CD4-positive, alpha-beta T cell treated with Interferon alpha-2 for 1 hour (primary cell): ENCODE measurements at places on chromosomes 4 and X.

DNA sequence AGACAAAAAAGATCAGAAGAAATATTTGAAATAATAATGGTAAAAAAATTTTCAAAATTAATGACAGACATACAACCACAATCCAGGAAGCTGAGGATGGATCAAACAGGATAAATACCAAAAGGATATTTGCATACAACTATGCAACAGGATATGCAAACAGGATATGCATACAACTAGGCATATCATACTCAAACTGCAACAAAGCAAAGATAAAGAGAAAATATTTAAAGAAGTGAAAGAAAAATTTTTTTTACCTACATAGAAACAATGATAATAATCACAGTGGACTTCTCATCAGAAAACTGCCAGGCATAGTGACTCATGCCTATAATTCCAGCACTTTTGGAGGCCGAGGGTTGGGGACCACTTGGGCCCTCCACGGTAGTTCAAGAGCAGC is 11.3 kb upstream of the DHX15 start:
- no peak for DNase-seq

DNA sequence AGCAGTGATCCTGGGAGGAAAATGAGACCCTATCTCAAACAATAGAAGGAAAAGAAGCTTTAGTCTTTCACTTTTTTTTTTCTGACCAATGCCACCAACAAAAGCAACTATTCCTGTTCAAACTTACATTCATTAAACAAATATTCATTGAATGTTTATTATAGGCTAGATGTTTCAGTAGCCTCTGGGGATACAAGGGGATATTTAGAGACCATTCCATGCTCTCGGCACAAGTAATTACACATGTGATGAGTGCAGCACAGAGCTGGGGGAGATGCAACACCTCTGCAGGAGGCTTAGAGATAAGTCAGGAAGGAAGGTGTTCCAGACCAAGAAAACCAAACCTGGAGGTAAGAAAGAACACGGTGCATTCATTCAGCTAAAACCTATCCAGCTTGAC is 68.3 kb downstream of the PALLD start:
- DNase-seq, result no peak

GRCh38 chrX:100593581-100593980 is 8.8 kb downstream of the TNMD start:
- DNase-seq, result no peak

GRCh38 chrX:129754056-129755024 is 15.6 kb downstream of the XPNPEP2 start:
- no peak for DNase-seq

- DNase-seq, result no peak
Measured at GRCh38 chrX:24027985-24028384, 999 bp upstream of the KLHL15 start.

DNA sequence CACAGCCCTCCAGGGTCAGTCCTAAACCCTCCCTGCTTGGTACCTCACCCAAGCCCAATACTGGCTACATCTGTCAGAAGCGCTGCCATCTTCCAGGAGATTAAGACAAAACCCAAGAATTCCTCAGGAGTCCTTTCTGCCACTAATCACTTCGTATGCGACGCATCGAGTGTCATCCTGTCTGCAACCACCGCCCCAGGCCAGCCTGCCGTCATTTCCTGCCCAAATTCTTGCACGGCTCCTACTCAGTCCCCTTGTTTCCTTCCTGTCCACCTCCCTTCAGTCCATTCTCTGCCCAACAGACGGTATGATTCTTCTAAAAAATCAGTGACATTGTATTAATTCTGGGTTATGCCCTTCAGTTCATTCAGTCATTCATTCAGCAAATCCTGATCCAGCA is 113.6 kb downstream of the NFKB1 start:
- peak; percentile 70 for DNase-seq

DNA sequence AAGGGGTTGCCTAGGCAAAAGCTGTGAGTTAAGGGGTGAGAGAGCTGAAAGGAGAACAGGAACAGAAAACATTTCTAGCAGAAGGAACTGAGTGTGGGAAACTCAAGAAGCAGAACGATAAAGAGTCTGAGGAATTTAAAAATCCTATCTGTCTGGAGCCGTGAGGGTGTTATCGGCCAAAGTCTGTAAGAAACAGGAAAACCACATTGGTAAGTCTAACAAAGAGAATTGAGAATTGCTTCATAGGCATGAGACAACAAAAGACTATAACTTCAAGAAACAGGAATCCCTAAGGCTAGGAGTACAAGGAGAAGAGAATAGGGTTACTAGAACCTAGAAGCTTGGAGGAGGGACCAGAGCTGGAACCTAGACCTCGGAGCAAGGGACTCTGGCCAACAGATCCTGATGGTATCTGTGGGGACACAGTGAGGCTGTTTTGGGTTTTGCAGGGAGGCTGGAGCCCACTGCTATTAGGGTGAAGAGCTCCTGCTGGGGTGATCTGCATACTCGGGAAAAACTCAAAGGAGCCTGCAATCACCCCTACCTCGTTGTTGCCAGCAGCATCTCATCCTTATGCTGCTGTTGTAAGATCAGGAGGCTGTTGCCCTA is 175.6 kb downstream of the FBXO8 start:
- no peak for DNase-seq

DNA sequence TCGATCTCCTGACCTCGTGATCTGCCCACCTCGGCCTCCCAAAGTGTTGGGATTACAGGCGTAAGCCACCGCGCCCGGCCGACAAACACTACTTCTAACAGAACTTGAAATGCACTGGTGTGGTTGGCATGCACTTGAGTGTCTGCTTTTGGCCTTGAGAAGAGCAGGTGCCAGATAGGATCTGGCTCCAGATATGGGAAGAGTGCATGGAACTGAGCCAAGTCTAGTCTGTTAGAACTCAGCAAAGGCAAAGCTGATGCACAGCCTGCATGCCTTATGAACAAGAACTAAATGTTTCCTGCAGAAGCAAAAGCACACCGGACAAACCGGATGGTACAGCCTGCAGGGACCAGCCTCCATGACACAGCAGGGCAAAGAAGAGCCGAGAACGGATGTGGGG is 35.1 kb upstream of the TBL1X start:
- DNase-seq, result no peak

DNA sequence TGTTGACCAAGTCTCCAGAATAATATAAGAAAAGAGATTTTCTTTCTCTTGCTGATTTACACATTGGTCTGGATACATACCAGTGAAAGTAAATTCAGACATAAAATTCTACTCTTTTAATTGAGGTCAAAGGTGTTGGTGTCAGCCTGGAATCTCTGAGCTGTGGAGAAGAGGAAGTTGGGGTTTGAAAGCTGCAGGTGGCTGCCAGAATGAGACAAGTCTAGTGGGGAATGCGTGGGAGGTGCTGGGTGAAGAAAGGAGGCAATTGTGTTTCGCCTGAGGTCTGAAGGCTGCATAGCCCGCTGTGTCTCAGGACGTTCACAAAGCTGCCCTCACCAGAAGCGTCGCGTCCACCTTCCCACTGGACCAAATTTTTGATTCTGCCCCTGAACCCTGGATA is 31.2 kb downstream of the PHEX start:
- DNase-seq, result no peak

GRCh38 chrX:73683236-73683859 is 120.4 kb downstream of the CHIC1 start:
- no peak for DNase-seq

- no peak for DNase-seq
Measured at GRCh38 chr4:181259081-181259709, 984.0 kb upstream of the TENM3 start.

GRCh38 chr4:130359542-130359941 is 1263.6 kb downstream of the C4orf33 start:
- no peak for DNase-seq

DNA sequence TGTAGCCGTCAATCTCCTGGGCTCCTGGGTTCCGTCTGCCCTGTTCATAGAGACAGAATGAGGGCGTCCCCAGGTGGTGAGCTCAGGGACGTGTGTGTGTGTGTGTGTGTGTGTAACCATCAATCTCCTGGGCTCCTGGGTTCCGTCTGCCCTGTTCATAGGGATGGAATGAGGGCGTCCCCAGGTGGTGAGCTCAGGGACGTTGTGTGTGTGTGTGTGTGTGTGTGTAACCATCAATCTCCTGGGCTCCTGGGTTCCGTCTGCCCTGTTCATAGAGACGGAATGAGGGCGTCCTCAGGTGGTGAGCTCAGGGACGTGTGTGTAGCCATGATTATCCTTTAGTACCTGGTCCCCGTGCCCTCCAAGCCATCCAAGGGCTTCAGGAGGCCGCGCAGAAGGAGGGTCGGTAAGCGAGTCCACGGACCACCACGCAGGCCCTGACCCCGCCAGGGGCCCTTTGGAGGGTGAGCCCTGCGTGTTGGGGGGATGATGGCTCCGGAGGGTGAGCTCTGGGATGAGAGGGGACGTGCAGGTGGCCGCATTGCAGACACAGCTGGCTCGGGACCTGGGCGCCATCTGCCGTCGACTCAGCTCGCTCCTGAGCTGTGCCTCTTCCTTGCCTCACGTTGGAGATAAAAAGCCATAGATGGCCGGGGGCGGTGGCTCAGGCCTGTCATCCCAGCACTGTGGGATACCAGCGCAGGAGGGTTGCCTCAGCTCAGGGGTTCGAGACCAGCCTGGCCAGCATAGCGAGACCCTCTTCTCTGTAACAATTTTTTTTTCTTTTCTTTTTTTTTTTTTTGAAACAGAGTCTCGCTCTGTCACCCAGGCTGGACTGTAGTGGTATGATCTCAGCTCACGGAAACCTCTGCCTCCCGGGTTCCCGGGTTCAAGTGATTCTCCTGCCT is 5.4 kb upstream of the GTPBP6 start:
- DNase-seq, result peak; percentile 53

DNA sequence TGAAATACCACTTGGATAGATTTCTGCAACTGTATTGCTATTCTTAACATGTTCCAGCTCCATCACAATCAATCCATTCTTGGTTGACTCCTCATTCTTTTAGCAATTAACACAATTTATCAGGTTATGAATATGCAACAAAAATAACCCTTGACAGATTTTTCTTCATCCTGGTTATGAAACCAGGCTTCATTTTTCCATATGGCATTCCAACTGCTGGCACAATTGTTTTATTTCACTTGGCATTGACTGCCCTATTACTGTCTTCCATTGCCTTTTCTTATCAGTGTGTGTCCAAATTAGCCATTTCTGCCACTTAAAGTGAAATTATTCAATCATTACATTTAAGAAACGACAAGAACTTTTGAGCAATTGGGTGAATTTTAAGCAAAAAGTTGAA is 388.8 kb upstream of the EPHA5 start:
- DNase-seq, result no peak

- no peak for DNase-seq
Measured at GRCh38 chr4:160810424-160810823, 1353.4 kb downstream of the FSTL5 start.

DNA sequence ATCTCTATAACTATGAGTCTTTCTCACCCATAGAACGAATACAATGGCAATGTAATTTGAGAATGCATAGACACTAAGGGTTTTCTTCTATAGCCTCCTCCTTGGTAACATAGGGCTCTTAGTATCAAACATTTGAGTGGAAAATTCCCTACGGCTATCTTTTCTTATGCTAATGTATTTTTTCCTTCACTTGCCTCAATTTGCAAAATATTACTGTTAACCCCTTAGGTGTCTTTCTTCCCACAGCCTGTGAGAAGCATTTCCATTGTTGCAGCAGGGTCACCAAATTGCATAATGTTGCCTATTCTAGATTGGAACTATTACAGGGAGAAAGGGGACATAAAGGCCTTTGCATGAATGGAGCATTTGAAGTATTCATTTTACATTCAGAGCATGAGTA is 140.5 kb upstream of the RAPGEF2 start:
- DNase-seq, result no peak

GRCh38 chrX:16368696-16369095 is 201.4 kb downstream of the MAGEB17 start:
- no peak for DNase-seq

DNA sequence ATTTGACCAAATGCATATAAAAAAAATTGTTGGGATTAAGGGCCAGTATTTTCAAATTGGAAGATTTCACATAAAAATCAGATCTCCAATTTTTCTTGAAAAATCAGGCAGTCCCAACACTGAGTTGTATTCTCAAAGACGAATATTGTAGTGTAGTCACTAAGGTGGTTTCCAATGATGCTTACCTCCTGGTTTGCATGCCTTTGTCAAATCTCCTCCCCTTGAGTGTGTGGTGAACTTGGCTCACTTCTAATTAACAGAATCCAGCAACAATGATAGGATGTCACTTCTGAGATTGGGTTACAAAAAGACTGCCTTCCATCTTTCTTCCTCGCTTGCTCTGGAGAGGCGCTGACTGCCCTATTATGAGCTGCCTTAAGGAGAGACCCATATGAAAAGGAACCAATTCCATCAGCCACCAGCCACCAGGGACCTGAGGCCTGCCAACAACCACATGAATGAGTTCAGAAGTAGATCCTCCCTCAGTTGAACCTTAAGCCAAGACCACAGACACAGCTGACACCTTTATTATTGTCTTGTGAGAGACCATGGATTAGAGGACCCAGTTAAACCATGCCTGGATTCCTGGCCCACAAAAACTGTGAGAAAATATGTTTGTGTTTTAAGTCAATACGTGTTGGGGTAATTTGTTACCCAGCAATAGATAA is 31.2 kb upstream of the TSPAN5 start:
- no peak for DNase-seq

- DNase-seq, result no peak
Measured at GRCh38 chrX:10233696-10234095, 76.9 kb downstream of the CLCN4 start.

GRCh38 chr4:30720661-30721184 is 554 bp downstream of the PCDH7 start:
- DNase-seq, result no peak

DNA sequence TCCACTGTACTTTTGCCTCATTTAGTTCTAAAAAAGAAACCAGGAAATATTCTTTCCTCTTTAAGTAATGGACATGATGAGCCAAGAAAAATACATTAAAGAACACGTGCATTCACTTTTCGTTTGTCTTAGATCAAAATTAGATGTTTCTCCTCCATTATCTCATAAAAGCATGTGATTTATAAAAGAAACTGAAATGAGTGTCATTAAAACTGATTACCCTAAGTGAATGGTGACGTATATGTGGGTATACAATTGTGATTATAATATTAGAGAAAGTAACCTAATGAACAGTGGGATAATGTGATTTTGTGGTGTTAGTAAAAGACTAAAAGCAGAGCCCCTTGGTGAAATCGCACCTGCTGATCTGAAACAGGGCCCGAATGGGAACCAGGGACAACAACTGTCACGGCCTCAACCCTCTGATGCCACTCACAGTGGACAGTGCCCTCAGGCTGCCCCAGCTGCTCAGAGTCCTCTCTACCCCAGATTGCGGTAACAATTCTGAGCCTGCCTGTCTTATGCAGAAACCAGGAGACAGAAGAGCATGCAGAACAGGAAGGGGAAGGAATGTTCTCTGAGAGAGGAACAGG is 25.7 kb upstream of the HS6ST2 start:
- DNase-seq, result no peak

DNA sequence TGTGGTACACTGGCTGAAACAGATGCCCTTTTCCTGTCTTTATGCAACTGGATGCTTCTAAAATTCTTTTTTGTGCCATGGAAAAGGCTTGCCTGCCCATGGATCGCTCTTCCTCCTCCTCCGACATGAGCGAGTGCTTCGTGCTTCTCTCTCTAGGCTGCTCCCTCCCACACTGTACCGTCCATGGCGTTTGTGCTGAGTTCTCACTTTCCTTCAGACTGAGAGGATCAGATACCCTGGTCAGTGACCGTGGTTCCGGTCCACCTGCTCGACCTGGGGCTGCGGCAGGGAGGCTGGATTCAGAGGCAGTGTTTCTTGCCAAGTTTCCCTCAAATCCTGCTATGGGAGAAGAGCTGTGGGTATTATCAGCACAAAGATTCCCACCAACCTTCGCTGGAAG is 10.2 kb upstream of the CLDN24 start:
- DNase-seq, result no peak

GRCh38 chrX:108299704-108300103 is 138.5 kb downstream of the COL4A6 start:
- no peak for DNase-seq
